ENCODE measurements at places on chromosomes 7 and 10.

- no peak for DNase-seq
These were observed 426.9 kb downstream of the CCSER2 start for GRCh38 chr10:84755311-84755710.

GRCh38 chr10:123930340-123931001 lies 38.9 kb upstream of the CPXM2 start:
- DNase-seq = no peak

GRCh38 chr7:140402178-140402835 lies 1.6 kb upstream of the RAB19 start:
- DNase-seq = no peak

- peak; percentile 5 for DNase-seq
These were observed 231.7 kb downstream of the USP6NL start for GRCh38 chr10:11379771-11380170.
